ENCODE measurements at places on chromosomes 2 and 18.

DNA sequence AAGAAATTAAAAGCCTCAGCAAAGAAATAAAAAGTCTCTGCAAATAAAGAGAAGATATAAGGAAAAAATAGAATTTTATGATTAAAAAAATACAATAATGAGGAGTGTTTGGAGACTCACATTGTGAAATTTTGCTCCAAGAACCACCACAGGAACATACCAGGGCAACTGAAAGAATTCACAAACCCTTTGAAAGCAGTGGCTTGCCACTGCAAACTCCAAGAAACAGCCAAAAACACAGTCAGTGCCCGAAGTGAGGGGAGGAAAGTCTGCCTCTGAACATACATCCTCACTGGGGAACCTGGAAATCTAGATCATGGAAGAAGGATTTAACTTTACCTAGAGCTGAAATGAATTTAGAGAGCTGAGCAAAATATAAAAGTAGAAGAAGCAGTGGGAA lies 33.1 kb downstream of the EVA1A start:
- no peak for DNase-seq

DNA sequence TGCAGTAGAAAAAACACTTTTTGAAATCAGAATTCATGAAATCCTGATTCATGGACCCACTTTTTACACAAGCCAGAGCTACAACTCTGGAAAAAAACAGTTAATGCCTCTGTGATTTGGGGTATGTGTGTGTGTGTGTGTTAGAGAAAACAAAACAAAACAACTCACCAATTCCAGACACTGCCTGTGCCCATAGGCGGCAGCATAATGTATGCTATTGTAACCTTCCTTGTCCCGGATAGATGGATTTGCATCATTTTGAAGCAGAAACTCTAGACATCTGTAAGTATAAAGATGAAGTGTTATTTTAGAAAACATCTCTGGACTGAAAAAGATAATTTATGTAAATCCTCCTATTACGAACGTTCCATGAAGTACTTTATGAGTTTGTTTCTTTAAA lies 152.0 kb upstream of the PGAP1 start:
- no peak for DNase-seq

- DNase-seq: no peak
These were observed 94.7 kb downstream of the FAM168B start for GRCh38 chr2:130998561-130998960.

DNA sequence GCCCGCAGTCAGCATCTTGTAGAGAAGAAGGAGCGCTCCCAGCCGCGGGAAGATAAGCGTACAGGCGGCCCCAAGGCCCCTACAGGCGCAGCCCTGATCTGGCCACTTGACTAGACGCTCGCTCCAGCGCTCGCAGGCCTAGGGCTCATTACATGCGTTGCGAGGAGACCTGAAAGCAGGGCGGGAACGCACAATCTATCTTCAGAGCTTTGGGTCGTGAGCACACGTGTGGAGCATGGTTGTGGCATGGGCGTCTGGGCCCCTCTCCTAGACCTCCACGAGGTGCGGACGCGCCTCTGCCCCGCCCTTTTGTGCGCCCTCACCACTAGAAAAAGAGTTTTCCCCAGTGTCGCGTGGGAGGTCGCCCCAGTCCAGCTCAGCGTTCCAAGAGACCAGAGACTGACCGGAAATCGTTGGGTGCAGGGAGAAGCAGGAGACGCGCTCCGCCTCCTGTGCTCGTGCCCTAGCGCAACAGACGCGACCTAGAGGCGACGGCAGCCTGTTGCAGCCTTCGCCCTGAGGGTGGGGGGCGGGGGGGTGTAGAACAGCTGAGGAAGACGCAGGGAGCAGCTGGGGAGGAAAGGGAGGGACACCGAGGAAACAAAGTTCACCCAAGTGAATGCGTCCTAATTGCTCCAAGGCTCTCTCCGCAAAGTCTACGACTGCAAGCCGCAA lies 12.6 kb downstream of the NR4A2 start:
- DNase-seq: no peak

DNA sequence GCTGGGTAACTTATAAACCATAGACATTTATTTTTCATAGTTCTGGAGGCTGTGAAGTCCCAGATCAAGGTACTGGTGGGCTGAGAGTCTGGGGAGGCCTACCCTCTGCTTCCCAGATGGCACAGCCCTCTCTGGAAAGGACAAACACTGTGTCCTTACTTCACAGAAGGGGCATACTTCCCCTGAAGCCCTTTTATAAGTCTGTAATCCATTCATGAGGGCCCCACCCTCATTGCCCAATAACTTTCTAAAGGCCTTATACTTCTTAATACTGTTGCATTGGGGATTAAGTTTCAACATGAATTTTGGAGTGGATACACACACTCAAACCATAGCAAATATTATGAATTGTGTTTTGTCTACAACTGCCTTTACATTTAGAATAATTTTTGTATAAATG lies 36.0 kb downstream of the ATIC start:
- DNase-seq: no peak

GRCh38 chr18:50679656-50680055 lies 119.8 kb downstream of the MAPK4 start:
- no peak for DNase-seq

DNA sequence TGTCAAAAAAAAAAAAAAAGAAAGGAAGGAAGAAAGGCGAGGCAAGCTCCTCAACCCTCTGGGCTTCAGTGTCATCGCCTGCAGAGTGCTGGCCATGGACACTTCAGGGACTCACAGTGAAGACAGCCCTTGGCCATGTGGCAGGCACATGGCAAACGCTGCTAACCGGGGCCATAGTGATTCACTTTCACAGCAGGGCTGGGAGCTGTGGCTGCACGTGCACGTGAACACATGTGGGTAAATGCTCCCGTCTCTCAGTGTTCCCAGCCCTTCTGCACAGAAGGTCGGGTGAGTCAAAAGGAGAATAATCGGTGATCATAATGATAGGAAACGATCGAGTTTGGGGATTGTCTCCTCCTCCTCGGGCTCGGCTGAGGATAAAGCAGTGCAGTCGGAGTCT lies 46.1 kb upstream of the UBE2F start:
- DNase-seq: no peak

Measured in stimulated activated CD4-positive, alpha-beta T cell treated with anti-CD3 and anti-CD28 coated beads, TNF-alpha, amount 100 ng/mL, for 4 hours (primary cell).